ENCODE measurements at places on chromosomes 5 and 9.

GRCh38 chr9:94643176-94643575 lies 3.9 kb upstream of the FBP1 start:
- no peak for DNase-seq
- peaks cover 7% of the 10 kb centered on the region for H3K27me3 ChIP-seq
- H3K4me1 ChIP-seq, result peaks cover 3% of the 10 kb centered on the region
- no peak overlapping the region for H3K27ac ChIP-seq
- H3K4me3 ChIP-seq, result no peak overlapping the region

DNA sequence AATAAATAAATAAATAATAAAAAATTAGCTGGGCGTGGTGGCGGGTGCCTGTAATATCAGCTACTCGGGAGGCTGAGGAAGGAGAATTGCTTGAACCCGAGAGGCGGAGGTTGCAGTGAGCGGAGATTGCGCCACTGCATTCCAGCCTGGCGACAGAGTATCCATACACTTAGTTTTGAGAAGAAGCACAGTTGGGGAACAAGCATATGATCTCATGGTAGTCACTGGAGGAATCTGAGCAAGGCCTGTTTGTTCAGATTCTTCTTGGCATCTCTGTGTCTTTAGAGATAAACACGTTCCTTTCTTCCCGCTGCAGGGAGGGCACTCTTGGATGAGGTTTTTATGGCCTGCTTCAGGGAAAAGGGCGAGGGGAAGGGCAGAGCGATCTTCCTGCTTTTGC lies 15.6 kb upstream of the DENND1A start:
- peak overlapping the region; percentile 17 for H3K27ac ChIP-seq
- no peak for DNase-seq
- H3K4me3 ChIP-seq, result no peak overlapping the region
- no peaks in the 10 kb centered on the region for H3K36me3 ChIP-seq
- H3K27me3 ChIP-seq, result no peaks in the 10 kb centered on the region
- peaks cover 8% of the 10 kb centered on the region for H3K4me1 ChIP-seq

GRCh38 chr9:122113574-122113973 lies 20.5 kb upstream of the TTLL11 start:
- H3K27me3 ChIP-seq, result peaks cover 15% of the 10 kb centered on the region
- H3K4me1 ChIP-seq, result no peaks in the 10 kb centered on the region

DNA sequence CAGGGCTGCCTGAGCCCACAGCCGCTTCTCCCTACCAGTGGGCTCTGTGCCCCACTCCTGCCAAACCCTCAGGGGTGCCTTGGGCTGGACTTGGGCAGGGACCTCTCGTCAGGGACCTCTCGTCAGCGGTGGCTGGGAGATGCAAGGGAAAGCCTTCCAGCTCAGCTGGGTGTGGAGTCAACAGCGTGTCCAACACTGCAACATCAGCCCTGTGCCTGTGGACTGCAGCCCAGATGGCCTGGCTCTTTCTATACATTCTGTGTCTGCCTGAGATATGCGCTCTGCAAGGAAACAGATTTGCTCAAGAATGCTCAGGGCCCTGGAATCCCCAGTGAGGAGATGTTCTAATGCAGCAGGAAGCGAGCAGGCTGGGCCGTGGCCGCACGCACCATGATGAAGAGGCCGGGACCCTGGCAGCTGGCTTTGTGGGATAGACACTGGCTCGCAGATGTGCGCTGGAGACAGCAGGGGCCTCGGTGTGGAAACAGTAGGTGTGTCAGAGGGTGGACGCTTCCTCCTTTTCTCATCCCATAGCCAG lies 85.0 kb upstream of the COL5A1 start:
- H3K27me3 ChIP-seq, result no peaks in the 10 kb centered on the region
- peak overlapping the region; percentile 89 for H3K27ac ChIP-seq
- H3K4me1 ChIP-seq, result peaks cover 41% of the 10 kb centered on the region
- no peak overlapping the region for H3K4me3 ChIP-seq
- no peaks in the 10 kb centered on the region for H3K36me3 ChIP-seq

- peaks cover 2% of the 10 kb centered on the region for H3K36me3 ChIP-seq
- no peak for DNase-seq
- no peaks in the 10 kb centered on the region for H3K27me3 ChIP-seq
- no peak overlapping the region for H3K4me3 ChIP-seq
- no peaks in the 10 kb centered on the region for H3K4me1 ChIP-seq
- H3K27ac ChIP-seq, result no peak overlapping the region
These were observed 21.8 kb upstream of the MSH3 start for GRCh38 chr5:80632700-80633099.

DNA sequence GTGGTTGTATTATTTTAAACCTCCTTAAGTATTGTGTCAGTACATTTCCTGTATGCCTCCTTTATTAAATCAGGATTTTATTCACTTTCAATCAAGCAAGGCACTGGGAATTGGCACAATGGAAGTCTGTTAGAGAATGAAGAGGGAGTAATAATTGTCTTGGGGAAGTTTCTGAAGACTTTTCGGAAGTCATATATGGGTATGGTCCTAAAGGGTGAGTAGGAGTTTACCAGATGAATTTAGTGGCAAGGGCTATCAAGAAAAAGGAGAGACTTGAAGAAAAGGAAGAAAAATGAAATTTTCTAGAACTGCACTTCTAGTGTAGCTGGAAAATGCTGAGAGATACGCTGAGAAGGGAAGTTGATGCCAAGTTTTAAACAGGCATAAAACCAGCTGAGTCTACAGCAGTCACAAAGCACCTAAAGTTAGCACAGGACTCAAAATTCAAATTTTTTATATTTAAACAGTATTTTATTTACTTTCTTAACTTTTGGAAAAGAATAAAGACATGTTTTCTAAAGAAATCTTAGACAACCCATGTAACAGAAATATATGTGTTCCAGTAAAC lies 184.9 kb downstream of the SMC2 start:
- H3K36me3 ChIP-seq, result no peaks in the 10 kb centered on the region
- H3K4me3 ChIP-seq, result no peak overlapping the region
- no peaks in the 10 kb centered on the region for H3K4me1 ChIP-seq
- no peak for DNase-seq
- H3K27ac ChIP-seq, result no peak overlapping the region
- H3K27me3 ChIP-seq, result no peaks in the 10 kb centered on the region

- DNase-seq, result no peak
- H3K4me1 ChIP-seq, result no peaks in the 10 kb centered on the region
- H3K36me3 ChIP-seq, result no peaks in the 10 kb centered on the region
- no peaks in the 10 kb centered on the region for H3K27me3 ChIP-seq
- H3K27ac ChIP-seq, result no peak overlapping the region
- no peak overlapping the region for H3K4me3 ChIP-seq
These were observed 1918.8 kb downstream of the EFNA5 start for GRCh38 chr5:105751908-105752307.

DNA sequence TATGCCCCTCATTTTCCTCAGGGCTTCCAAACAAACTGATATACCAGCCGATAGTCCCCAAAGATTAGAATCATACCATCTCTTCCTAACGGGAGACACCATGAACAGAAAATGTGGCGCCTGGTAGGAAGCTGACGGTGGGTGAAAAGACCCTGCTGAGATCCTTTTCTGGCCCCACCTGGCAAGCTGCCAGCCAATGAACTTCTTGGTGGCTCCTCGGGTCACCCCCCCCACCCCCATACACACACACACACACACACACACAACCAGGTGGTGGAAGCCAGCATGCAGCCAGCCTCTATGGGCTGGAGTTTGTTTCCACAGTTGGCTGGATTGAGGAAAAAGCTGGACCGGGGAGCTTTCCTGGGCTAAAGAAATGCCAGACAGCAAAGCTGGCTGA lies 4.8 kb upstream of the CCIN start:
- no peak for DNase-seq
- no peak overlapping the region for H3K4me3 ChIP-seq
- peaks cover 20% of the 10 kb centered on the region for H3K4me1 ChIP-seq

DNA sequence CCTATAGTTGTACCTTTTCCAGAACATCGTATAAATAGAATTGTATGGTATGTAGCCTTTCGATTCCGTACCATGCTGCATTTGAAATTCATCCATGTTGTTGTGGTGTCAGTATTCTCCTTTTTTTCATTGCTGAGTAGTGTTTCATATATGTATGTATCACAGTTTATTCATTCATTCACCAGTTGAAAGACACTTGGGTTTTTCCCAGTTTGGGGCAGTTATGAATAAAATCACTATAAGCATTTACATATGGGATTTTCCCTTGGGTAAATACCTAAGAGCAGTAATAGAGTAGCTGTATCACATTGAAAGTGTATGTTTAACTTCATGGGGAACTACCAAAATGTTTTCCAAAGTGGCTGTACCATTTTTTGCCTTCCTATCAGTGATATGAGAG lies 16.1 kb upstream of the FKTN start:
- no peak overlapping the region for H3K27ac ChIP-seq
- H3K4me3 ChIP-seq, result no peak overlapping the region
- no peaks in the 10 kb centered on the region for H3K27me3 ChIP-seq
- no peaks in the 10 kb centered on the region for H3K36me3 ChIP-seq

DNA sequence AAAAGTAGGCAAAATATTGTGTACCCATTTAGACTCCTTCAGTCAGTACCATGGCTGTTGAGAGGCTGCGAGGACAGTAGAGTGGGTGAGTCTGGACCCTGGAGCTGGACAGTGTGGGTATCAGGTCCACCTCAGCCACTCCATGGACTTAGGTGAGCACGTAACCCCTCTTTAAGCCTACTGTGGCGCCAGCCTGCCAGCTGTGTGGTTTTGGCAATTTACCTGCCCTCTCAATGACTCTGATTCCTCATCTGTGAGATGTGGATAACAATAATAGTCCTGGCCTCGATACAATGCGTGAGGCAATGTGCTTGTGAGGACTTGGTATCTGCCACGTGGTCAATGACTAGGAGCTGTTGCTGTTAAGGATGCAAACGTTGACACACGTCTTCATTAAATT lies 17.9 kb downstream of the SLC1A3 start:
- no peak overlapping the region for H3K4me3 ChIP-seq
- no peaks in the 10 kb centered on the region for H3K27me3 ChIP-seq
- H3K4me1 ChIP-seq, result no peaks in the 10 kb centered on the region
- no peak for DNase-seq

DNA sequence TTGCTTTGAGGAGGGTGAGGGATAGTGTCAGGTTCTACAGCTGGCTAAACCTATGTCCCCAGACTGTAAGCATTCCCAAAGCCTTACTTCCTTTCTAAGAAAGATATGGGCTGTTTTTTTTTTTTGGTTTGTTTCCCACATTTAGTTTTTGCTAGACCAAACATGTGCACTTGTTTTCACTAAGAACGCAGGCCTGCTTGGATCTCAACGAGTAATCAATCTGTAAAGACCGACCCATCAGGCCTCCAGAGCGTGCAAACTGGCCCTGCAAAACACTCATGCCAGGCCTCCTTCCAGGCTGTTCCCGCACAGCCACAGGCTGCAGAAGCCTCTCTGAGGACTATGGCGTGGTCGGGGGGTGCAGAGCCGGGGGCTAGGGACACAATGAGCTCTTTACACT lies 304.8 kb upstream of the PANK3 start:
- H3K36me3 ChIP-seq, result no peaks in the 10 kb centered on the region
- no peak overlapping the region for H3K4me3 ChIP-seq
- peaks cover 68% of the 10 kb centered on the region for H3K4me1 ChIP-seq
- H3K27ac ChIP-seq, result peak overlapping the region; percentile 57

DNA sequence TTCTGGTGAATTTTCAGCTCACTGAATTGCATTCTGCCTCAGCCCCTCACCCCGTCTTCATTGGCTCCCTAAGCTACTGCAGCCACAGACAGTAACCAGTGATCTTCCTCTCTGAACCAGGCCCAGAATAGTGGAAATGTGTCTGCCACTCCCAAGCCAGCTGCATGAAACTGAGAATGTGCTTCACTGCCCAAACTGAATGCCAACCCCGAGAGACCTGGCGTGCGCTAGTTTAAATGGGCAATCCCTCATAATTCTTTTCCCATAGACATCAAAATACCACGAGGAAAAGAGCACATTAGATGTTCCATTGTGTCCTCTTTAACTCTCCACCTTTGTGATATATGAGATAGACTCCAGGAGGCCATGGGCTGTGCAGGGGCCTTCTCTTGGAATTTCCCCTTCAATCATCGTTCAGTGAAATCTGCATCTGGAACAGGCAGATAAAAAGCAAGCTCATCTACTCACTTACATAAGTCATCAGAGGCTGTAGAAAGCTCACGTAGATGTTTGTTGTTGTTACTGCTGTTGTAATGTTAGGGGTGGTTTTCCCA lies 320.2 kb downstream of the NFIB start:
- no peak overlapping the region for H3K27ac ChIP-seq
- no peaks in the 10 kb centered on the region for H3K36me3 ChIP-seq
- H3K4me1 ChIP-seq, result peaks cover 6% of the 10 kb centered on the region
- H3K4me3 ChIP-seq, result no peak overlapping the region
- no peaks in the 10 kb centered on the region for H3K27me3 ChIP-seq

DNA sequence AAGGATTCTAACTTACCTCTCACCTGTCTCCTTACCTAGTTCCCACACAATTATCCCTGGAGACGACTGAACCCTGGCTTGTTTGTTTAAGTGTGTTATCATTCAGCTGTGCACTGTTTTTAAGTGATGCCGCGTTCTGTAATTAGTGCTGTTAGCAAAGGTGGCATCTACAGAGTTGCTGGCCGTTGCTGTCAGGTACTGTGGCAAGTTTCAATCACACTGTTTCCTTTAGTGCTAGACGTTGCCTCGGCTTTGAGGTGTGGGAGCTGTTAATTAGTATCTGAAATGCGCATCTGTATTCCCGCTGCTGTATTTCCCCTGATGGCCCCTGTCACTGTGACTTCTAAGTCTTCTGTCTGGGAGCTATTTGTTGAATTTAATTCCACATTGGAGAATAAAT lies 193.8 kb upstream of the GAS1 start:
- H3K27ac ChIP-seq, result no peak overlapping the region
- H3K36me3 ChIP-seq, result no peaks in the 10 kb centered on the region
- peaks cover 5% of the 10 kb centered on the region for H3K27me3 ChIP-seq

DNA sequence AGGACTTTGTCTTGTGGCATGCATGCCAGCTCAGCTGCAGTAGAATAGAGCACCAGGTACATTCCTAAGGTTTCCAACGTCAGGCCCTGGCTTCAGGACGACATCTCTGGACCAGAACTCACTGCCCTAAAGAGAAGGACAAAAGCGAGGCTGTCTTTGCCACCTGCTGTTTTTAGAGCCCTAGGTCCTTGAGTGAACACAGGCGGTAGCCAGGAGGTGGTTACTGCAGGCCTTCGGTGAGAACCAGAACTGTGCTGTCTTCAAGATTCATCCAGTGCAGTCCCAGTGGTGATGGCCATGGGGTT lies 288.9 kb upstream of the CDH18 start:
- no peaks in the 10 kb centered on the region for H3K27me3 ChIP-seq
- H3K4me3 ChIP-seq, result no peak overlapping the region
- no peaks in the 10 kb centered on the region for H3K4me1 ChIP-seq
- DNase-seq, result no peak
- no peaks in the 10 kb centered on the region for H3K36me3 ChIP-seq
